ENCODE measurements at places on chromosomes 7 and 10.

DNA sequence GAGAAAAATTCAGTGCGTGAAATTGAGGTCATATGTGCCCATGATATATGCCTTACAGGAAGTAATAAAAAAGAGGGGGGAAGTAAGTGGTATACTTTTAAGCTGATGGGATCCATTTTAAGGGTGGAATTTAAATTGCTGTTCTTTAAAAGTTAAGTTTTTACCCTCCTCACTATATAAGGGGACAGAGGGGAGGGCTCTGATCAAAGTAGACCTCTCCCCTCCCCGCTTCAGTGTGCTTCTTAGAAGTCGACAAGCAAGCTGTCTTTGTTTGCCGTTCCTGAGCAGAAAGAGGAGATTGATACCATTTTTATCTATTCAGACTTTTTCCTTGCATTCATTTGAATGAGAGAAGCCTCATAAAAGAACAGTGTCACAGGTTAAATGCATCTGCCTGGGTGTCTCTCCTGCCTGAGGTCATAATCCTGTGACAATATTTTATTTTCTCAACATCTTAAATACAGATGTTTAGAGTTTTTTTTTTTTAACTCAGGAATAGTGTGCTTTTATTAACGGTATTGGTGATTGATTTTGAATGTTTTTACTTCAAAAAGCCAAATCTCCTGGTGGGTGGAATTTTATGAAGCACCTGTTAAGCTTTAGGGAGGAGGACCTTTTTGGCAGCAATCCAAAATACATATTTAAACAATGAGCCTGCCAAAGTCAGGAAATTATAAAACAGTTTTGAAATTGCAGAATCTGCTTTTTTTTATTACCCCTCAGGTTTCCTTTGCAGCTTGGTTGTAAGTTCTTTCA, 141.7 kb downstream of the KAT6B start:
- DNase-seq: no peak

- no peak for DNase-seq
These were observed 182.8 kb downstream of the PKD1L1 start for GRCh38 chr7:47765373-47765979.

DNA sequence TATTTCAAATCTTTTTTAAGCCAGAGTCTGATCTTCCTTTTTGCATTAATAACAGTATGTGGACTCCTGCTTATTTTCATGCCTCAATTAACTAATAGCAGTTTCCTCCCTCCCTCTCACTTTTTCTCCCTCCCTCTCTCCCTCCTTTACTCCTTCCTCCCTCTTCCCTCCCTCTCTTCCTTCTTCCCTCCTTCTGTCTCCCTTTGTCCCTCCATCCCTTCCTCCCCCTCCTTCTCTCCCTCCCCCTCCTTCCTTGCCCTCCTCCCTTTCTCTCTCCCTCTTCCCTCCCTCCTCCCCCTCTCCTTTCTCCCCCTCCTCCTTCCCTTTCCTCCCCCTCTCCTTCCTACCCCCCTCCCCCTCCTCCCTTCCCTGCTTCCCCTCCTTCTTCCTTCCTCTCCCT, 2.0 kb downstream of the ZCWPW1 start:
- no peak for DNase-seq

DNA sequence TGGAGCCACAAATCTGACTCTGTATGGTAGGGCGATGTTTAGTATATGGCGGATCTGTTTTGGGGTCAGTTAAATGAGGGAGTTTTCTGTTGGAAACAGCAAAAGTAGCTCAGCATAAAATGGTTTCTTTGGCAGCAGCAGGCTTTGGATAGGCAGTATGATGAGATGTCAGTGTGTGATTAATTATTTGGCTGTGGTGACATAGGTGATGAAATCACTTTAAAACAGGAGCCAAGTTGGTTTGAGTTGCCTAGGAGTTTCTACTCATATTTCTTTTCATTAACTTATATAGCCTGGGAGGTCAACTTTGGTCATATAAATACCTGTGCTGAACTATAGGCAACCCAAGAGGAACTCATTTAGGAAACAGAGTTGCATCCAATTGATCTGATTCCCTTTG, 291.2 kb downstream of the LRMDA start:
- no peak for DNase-seq

DNA sequence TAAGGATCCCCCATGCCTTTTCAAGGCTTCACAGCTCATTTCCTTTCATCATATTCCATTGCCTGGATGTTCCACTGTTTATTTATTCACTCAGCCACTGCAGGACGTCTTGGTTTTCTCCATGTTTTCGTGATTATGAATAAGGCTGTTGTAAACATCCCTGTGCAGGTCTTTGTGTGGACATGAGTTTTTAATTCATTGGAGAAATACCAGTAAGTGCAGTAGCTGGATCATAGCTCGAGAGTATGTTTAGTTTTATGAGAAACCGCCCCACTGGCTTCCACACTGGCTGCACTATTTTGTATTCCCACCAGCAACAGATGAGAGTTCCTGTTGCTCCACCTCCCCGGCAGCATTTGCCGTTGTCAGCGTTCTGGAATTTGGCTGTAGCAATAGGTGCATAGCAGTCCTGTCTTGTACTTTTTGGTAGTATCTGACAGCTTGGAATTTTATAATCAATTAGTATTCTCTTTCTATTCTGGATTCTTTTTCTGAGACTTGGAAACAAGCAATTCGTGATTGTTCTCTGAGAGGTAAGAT, 269.9 kb upstream of the PITRM1 start:
- no peak for DNase-seq

DNA sequence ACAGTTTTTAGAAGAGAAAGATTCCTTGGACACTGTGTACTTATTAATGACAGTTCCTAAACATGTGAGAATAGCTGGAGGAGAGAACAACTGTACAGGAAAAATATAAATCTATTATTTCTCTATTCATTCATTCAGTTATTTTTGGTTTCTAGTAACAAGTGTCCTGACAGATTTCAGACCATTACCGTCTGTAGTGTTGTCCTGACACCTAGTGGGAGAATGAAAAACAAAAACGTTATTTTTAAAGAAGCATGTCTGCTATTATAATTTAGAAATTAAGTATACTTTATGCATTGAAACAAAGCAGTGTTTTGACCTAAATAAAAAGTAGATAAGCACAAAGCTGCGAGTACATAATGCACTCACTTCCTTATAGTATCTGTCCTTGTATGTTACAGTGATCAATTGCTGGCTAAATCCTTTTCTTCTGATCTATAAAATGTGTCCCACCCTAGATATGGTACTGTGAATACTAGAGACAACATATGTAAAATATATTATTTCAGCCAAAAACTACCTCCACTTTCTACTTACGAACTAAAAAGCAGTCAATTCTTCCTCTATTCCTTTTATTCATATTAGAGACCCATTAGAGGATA, 575.6 kb downstream of the ARL4A start:
- DNase-seq: no peak

DNA sequence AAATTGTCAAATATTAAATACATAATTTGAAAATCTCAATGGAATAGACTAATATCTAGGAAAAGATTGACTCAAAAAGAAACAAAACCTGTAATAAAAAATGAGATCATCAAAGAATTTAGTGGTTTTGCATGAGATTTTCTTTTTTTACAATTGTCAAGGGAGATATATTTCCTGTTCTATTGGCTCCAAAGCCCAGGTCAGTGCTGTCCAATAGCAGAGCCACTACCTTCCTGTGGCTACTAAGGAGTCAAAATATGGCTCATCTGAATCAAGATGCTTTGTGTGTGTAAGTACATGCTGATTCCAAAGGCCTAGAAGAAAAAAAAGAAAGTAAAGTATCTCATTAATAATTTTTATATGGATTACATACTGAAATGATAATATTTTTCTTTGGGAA, 191.9 kb downstream of the C7orf25 start:
- DNase-seq: no peak

GRCh38 chr10:47033081-47033480, 121.9 kb downstream of the PTPN20 start:
- DNase-seq: no peak

DNA sequence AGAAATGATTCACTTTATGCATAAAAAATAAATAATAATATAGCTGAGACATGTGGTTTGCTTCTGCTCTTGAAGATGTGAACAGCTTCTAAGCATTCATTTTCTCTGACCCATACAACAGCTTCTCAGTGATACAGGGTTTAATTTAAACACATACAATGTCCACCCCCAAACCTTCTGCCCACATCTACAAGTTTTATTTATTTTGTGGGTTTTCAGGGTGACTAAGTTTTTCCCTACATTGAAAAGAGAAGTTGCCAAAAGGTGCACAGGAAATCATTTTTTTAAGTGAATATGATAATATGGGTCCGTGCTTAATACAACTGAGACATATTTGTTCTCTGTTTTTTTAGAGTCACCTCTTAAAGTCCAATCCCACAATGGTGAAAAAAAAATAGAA, 17.2 kb downstream of the INHBA start:
- DNase-seq: no peak

GRCh38 chr10:106816318-106817085, 348.0 kb downstream of the SORCS1 start:
- no peak for DNase-seq

- DNase-seq: no peak
These were observed 303.5 kb downstream of the NEBL start for GRCh38 chr10:20593649-20594048.

DNA sequence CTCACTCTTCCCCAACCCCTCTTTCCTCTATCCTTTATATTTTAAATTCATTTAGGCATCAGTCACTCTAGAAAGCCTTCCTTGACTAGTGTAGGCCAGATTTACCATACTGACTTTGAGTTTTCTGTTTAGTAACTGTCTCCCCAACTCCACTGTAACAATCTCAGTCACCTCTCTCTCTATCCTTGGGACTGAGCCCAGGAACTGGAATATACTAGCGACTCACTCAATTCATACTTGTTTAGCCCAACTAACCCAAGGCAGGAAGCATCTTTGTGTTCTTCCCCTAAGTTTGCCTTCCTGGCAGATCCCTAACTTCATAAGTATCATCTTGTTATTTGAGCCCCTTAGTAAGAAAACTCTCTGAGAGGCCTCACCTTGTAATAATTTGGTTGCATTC, 19.1 kb downstream of the PLCE1 start:
- DNase-seq: no peak

GRCh38 chr10:36676756-36677430, 448.5 kb upstream of the ANKRD30A start:
- no peak for DNase-seq

DNA sequence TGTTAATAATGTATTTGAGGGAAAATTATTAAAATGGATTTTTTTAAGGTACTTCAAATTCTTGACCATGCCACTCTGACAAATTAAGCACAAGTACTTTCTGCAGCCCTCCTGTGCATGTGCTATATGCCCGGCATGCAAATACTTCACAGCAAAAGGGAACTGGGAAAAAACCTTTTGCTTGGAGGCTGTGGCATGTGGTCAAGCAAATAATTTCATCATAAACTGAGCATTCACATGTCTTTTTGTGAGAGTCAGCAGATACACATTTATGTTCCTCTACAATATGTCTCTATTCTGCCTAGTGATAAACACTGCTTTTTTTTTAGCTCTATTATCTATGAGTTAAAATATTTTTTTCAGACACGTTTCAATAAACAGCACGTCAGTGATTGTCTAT, 53.7 kb upstream of the SEMA3A start:
- no peak for DNase-seq

- no peak for DNase-seq
These were observed 36.0 kb upstream of the ABLIM1 start for GRCh38 chr10:114694062-114694461.

GRCh38 chr7:124032369-124033094, at the start of gene TMEM229A:
TSS of gene TMEM229A (minus strand) at chr7:124033067. CDS start at chr7:124033003, 64 bp downstream.
- DNase-seq: no peak

DNA sequence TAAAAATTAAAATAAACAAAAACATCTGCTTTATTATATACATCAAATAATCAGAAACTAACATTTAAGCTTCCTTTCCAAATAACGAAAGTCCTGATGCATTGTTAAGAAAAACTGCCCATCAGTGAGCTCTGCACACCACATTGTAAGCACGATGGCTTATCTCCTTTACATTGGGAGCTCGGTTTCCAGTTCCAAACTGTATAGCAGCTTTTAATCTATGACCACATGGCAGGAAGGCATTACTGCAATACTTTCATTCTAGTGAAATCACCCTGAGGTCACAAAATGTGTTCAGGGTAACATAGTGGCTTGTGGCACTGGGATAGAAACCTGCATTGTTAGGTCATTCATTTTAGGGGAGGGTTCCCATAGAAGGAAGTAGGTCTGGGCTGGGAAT, 146.3 kb downstream of the ZNF22 start:
- no peak for DNase-seq

DNA sequence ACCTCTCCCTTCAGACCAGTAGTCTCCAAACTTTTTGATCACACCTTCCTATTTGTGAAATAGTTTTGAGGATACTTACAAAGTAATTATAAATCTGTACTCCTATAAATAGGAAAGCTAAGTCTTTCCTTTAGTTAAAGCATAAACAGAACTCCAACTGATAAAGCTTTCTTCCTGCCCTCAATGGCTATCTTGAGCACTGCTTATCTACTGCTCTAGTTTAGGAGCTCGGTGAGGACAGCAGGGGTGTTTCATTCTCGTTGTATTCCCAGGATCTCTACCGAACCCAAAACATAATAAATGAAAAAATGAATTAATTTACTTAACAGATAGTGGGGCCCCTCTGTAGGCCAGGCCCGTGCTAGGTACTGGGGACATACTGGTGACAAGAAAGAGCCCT, 17.7 kb downstream of the SORBS1 start:
- no peak for DNase-seq

DNA sequence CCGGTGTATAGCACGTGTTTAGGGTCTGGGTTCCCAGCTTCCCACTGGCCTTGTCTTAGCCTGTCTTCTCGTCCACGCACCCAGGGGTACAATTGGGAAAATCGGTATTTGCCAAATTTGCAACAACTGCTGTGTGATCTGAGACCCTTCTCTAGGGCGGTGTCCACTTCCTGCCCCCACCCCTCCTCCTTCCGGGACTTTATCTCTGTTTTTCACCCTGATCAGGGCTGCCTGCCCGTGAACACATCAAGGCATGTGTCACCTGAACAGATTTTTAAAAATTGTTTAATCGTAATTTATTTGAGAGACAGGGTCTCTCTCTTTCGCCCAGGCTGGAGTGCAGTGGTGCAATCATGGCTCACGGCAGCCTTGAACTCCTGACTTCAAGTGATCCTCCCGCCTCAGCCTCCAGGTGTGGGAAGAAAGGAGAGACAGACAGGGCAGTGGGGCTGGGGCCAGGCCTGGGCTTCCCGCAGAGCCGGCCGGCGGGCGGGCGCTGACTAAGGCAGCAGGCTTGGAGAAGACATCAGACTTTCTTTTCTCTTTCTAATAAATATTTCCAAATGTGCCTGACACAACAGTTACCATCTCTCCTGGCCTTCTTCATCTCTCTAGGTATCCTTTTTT, 27.5 kb downstream of the ELFN1 start:
- DNase-seq: no peak

DNA sequence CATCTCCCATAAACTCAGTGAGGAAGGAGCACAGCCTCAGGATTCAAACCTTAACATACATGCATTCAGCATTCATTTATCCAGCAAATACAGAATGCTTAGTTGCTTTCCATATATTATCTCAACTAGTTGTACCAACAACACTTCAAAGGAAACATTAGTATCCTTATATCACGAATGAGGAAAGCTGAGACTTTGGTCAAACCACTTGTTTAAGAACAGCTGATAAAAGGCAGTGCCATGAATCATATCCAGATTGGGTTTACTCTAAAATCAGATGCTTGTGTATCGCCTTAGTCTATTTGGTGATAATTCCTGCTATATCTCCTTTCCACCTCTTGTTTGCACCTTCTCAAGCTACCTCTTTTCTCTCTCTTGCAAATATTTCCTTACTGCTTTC, 1.9 kb upstream of the CPED1 start:
- DNase-seq: no peak

- DNase-seq: no peak
These were observed 34.0 kb downstream of the ERLIN1 start for GRCh38 chr10:100151723-100152300.

- DNase-seq: no peak
These were observed 57.8 kb downstream of the GCC1 start for GRCh38 chr7:127527561-127527960.
